D721Med (cell line): ENCODE measurements at places on chromosomes 6 and 20.

DNA sequence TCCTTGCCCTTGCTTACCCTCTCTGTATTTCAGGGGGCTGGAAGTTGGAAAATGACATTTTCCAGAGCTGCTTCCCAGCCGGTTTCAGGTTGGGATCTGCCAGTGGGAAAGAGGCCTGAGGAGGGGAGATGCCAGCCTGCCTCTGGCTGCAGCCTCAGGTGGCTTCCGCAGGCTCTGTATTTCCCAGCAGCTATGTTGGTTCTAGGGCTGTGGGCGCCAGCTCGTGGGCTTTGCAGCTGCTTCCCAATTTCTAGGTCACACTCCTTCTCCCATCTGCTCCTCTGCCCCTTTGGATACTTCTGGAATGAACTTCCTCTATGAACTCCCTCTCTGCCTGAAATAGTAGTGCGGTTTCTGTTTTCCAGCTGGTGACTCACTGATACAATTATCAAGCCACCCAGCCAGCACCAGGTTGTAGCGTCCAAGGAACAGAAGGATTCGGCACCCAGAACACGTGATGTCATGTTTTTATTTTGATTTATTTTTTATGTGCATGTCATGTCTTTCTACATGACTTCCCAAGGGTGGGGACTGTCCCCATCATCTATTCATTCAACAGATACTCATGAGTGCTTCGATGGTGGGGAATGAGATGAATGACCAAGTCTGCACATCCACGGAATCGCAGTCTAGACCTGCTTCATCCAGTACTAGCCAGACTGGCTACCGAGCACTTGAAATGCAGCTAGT lies 38.0 kb downstream of the TGM2 start:
- DNase-seq, result no peak

GRCh38 chr6:25058941-25059340 lies 123.2 kb upstream of the RIPOR2 start:
- DNase-seq, result no peak

DNA sequence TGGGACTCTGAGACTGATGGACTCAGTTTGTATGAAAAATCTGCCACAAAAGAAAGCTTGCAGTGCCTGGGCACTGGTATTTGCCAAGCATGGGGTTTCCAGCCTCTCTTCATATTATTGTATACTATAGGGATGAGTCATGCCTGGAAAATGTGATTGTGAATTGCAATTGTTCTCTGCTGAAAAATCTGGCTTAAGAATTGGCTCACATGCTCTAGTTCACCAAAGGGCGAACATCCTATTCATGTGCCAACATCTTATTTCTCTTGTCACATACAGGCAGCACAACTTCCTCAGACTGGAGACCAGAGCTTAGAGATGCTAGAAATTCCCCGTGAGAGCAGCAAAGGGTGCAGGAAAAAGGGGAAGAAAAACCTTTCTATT lies 103.6 kb upstream of the KCNK16 start:
- DNase-seq, result no peak

GRCh38 chr6:84645563-84646266 lies 118.7 kb downstream of the TBX18 start:
- DNase-seq, result no peak

DNA sequence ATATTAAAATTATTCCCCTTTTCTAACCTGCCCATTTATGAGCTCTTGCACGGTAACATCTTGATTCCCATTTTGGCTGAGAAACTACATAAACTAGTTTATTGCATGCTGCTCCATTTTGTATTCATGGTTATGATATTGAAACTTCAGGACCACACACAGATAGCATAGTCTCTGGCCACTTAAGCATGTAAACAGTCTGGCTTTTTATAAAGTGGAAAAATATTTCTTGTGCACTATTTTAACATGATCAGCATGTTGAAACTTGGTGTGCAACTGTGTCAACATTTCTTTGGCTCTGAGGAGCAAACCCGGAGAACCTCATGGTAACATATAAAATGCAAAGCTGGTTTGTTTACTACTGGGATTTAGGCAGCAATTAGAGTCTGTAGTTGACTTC lies 70.7 kb downstream of the SLX4IP start:
- no peak for DNase-seq

DNA sequence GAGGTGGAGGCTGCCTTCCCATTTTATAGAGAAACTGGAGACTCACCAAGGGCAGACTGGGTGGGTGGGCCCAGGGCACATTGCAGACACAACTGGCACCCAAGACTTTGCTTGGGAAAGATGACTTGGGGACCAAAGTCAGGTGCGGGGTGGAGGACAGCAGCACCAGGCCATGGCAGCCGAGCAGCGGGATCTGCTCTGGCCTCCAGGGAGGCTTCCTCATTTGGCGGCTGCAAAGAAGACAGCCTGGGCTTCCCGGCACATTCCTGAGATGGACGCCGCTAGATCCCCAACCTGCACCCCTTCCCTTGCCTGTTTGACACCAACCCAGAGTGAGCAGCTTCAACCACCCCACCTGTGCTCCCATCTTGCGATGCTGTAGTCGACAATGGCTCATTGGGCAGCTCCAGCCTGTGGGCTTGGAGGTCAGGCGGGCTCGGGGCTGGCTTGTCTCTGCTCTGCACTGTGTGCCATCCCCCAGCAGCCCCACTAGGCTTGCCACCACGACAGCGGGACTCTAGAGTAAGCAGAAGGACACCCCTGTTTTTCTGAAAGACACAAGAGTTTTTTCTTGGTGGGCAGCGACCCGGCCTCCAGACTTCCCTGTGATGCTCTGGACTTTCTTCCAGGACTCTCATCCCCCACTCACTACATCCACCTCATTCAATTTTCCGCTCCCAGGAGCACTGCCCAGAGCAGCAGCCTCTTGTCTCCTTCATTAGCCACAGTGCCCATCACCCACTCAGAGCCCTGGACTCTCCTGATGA lies 184.9 kb upstream of the CST7 start:
- DNase-seq, result no peak

GRCh38 chr6:111952274-111952673 lies 79.0 kb upstream of the FYN start:
- DNase-seq, result no peak

DNA sequence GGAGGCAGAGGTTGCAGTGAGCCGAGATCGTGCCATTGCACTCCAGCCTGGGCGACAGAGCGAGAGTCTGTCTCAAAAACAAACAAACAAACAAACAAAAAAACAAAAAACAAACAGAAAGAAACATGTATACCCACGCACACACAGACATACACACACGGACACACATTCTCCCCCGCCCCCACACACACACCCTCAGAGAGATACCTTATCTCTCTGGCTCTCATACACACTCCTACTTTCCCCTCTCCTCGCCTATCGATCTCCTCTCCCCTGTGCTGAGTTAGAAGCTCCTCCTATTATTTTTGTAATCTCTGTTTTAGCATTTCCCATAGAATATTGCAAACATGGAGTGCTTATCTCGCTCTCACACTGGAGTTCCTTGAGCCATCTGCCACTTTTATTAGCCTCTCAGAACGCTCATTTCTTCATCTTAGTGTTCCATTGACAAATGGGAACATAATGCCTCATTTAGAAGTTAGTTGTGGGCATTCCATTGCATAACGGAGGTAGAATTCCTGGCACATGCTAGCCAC lies 144.2 kb upstream of the CITED2 start:
- DNase-seq, result no peak

GRCh38 chr6:66226109-66226508 lies 519.1 kb upstream of the EYS start:
- DNase-seq, result no peak

GRCh38 chr6:1901556-1901955 lies 291.8 kb downstream of the FOXC1 start:
- no peak for DNase-seq

- no peak for DNase-seq
These were observed 81.4 kb downstream of the LAMA2 start for GRCh38 chr6:128964233-128964755.

- no peak for DNase-seq
These were observed 68.7 kb downstream of the SYTL3 start for GRCh38 chr6:158718461-158719046.

DNA sequence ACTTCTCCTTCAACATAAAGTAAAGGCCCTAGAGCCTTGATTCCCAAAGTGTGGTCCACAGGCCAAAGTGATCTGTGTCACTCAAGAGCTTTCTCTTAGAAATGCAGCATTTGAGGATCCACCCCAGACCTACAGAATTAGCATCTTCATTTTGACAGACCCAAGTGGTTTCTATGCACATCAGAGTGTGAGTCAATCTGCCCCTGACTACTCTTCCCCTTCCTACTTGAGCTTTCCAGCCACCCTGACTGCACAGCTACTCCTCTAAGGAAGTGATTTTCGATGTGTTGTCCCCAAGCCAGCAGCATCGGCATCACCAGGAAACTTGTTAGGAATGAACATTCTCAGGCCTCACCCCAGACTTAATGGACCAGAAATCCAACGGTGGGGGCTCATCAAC lies 2.6 kb downstream of the MEP1A start:
- no peak for DNase-seq

GRCh38 chr20:33232486-33233072 lies 3.2 kb upstream of the BPIFA1 start:
- no peak for DNase-seq

DNA sequence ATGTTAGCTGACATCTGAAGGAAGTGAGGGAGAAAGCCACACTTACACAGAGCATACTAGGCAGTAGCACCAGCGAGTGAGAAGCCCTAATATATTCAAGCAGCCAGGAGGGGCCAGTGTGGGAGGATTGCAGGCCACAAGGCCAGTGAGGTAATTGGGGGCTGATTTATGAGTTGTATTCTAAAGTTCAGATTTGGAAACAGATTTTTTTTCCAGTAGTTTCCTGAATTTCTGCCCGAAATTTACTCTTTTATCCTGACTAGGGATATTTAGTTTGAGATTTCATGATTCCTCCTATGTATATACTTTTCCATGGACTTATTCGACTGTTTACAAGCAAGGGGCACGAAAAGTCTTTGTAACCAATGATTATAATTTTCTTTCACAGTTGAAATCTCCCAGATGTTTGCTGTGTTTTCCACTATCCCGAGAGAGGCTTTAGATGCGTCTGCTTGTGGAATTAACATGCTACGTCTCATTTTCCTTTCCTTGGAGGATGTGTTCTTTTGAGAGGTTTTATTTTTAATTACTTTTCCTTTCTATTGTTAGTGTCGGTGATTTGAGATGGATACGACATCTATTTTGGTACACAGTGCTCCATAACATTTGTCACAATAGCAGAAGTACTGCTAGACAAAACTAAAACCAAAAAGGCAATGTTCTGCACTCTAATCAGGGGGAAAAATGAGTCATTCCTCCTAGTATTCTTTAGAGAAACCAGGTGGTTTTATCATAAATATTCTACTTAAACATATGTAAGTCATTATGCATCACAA lies 356.3 kb upstream of the HSF2 start:
- DNase-seq, result no peak

DNA sequence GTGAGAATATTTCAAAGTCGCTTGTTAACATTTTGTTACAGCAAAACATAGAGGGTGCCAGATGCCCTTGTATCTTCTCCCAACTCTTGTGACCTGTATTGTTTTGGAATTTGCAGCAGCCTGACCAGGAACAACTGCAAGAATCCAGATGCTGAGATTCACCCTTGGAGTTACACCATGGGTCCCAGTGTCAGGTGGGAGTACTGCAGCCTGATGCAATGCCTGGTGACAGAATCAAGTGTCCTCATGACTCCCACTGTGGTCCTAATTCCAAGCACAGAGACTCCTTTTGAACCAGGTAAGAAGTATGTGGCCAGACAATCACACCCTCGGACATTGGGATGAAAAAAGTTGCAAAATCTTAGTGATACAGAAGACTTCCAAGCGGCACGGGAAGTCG lies 79.6 kb upstream of the MAP3K4 start:
- no peak for DNase-seq

GRCh38 chr6:43019152-43019551 lies 2.3 kb upstream of the RRP36 start:
- DNase-seq, result no peak

DNA sequence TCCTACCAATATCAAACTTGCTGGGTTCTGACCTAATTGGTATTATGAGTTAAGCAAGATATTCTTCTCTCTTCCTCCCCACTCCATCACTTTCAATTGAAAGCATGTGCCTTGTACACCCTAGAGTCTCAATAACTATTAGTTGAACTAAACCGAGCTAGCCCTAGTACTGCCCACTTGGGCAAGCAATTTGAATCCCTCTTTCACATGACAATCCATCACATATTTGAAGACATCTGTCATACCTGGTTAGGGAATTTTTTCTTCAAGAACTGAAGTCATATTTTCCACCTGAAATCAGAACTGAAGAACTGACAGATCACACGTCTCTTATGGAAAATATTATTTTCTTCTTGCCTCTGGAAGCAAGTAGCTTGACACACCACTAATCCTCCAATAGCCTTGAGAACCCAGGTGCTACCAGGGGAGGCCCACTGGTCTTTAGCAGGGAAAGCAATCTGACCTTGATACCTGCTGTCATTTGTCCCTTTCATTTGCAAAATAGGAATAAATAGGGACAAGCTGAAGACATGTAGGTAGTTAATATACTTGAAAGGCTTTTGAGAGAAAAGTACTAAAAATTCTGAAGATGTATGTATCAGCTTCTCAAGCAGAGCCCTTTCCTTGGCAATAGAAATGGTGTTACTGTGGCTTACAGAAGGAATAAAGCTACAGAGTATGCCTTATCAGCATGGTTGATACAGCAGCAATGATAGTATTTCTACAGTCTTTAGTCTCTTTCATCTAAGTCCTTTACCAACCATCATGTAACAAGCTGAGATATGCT lies 71.4 kb downstream of the GJA10 start:
- DNase-seq, result no peak

DNA sequence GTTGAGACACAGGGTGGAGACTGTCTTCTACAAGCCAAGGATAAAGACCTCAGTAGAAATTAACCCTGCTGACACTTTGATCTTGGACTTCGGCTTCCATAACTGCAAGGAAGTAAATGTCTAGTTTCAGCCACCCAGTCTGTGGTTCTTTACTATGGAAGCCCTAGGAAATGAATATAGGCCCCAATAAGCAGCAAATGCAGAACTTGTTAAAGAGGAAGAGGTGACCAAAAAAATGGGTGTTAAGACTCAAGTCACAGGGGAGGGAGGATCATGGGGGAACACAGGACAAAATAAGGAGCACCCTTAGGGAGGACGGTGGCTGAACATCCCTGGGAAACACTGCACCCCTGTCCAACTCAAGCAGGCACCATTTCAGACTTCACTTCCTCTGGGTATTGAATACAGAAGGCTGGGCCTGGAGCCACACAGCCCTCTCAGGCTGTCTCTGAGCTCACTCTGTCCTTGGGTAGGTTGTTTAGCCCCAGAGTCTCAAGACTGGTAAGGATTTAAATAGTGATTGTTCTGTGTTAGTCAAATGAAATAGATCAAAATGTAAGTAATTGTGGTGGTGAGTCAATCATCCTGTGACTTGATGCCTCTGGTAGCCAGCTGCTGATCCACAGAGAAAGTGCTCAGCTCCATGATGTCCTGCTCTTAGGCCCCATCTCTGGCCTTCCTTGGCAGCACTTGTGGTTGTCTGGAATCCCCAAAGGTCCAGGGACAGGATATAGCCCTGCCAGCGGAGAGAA lies 30.5 kb upstream of the SIRPD start:
- no peak for DNase-seq

DNA sequence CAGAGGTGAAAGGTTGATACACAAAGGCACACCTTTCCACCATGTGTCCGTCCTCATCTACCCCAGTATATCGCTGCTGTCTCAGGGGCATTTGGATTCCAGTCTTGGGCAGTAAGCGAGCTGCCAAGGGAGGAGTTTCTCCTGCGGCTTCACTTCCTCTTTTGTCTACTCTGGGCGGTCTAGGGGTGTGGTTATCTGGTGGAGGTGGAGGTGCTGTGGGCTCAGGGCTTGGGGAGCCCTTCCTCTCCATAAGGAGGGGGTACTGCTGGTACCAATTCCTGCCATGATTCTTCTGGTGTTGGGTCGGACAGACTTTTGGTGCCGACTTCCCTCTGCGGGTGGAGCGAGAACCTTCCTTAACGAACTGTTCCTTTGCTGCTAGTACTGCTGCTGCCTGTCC lies 31.9 kb upstream of the FABP7 start:
- DNase-seq, result no peak
